ENCODE measurements at places on chromosomes 5 and 9. TPM values are rescaled to one million over a fixed set of nuclear protein-coding genes. Genes with fewer than 3 reads are reported as not detected.
A peak's percentile ranks its signal among the peaks of the same experiment; 100 is the strongest.

DNA sequence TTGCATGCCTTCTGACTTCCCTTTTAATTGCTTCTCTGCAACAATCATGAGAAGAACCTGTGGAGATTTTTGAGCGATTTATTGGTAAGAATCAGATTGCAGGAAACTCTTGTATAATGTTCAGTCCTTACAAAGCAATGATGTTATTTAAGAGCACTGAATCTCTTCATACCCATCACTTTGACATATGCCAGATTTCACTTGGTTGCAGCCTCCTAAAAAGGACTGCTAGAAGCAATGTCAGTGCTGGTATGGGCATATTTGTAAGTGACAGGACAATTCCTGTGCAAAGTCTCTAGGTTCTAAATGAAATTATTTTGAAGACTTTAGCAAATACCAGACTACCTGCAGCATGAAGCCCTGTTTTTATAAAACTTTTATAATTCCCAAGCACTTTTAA, 2272.7 kb upstream of the WWC1 start:
- no peak for DNase-seq

GRCh38 chr9:86321373-86321772, 32.8 kb downstream of the TUT7 start:
- DNase-seq: peak; percentile 94

Gene ZNF366
- not detected for total RNA-seq

Gene EIF4E1B
- total RNA-seq: not detected

All from GM23248 (cell line).